NCI-H69 (cell line): ENCODE measurements at places on chromosomes 4 and X.

GRCh38 chr4:180993244-180993836, 1249.9 kb upstream of the TENM3 start:
- peak; percentile 5 for DNase-seq

DNA sequence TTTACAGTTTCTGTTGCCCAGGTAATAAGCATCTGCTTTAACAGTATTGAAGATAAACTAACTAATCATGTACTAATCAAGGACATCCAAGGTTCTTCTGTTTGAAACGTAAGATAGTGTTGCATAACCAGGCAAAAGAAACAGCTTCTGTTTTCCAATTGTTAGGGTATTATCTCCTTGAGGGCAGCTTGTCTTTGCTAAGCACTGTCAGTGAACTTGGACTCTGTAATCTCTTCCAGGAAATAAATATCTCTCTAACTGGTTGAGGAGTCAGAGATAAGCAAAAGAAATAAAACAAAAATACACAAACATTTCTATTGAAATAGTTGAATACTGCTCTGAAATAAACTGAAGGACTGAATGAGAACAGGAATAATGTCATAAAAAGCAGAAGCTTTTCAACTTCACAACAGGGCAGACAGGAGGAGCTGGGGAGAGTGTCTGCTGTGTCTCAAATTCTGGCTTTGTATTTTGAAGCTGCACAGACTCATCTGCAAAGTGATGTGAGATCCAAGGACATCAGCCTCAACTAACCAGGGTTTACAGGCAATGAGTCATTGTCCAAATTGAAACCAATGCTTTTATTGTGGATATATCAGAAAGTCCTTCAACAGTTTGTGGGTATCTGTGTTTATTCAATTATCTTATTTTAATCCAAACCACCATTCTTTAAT, 1253.0 kb upstream of the PCDH7 start:
- DNase-seq: no peak

DNA sequence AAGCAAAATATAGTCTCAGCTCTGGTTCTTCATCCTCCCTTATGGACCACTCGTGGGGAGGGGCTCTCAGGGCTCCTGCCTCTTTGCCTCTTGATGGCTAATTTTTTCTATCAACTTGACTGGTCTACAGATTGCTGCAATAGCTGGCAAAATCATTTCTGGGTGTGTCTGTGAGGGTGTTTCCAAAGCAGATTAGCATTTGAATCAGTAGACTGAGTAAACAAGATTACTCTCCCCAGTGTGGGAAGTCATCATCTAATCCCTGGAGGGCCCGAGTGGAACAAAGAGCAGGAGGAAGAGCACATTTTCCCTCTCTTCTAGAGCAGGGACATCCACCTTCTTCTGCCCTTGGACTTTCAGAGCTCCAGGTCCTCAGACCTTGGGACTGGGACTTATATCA, 153.5 kb downstream of the STK32B start:
- peak; percentile 76 for DNase-seq

- no peak for DNase-seq
Observed at GRCh38 chr4:122479935-122480416, 23.5 kb upstream of the IL2 start.
